AG10803 (cell line): ENCODE measurements at places on chromosomes 7 and 10.

GRCh38 chr10:29807163-29807806 lies 172.5 kb upstream of the SVIL start:
- peak; percentile 74 for DNase-seq

GRCh38 chr7:120407010-120407409 lies 134.0 kb downstream of the KCND2 start:
- no peak for DNase-seq

DNA sequence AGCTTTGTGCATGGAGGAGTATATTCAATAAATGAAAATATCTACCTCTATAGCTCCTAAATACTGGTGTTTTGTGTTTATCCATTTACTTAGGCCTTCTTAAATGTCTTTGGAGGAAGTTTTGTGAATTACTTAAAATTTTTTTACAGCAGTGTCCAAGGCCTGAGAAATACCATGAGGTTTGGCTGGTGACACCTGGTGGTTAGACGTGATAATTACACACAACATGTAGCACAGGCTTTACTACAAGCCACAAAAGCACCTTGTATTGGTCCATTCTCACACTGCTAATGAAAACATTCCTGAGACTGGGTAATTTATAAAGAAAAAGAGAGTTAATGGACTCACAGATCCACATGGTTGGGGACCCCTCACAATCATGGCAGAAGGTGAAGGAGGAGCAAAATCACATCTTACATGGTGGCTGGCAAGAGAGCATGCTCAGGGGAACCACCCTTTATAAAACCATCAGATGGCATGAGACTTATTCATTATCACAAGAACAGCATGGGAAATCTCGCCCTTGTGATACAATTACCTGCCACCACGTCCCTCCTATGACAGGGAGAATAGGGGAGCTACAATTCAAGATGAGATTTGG lies 20.6 kb downstream of the HYAL4 start:
- peak; percentile 67 for DNase-seq

DNA sequence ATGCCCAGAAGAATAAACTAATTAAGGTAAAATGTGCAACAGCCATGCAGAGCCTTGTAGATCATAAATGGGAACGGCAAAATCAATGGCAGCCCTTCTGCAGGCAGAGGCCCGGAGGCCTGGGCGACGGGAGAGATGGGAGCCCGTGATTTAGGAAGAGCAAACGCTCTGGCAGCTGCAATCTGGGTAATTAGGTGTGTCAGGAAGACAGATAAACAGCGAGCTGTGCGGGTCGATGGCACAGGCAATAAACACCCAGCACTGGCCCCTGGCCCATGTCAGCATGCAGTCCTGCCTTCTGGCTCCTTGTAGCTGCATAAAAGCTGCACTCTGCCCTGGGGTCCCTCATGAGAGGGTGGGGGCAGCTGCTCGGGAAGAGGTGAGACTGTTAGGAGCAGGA lies 78.0 kb downstream of the GOLGA7B start:
- no peak for DNase-seq

GRCh38 chr10:26524161-26524896 lies 86.2 kb downstream of the APBB1IP start:
- no peak for DNase-seq
